Stimulated activated CD8-positive, alpha-beta memory T cell treated with anti-CD3 and anti-CD28 coated beads, Interleukin-7, amount 100 ng/mL, for 1 hour (primary cell): ENCODE measurements at places on chromosomes 1 and 21.

GRCh38 chr21:39314143-39315027 lies 953 bp upstream of the BRWD1 start:
- no peak for DNase-seq

DNA sequence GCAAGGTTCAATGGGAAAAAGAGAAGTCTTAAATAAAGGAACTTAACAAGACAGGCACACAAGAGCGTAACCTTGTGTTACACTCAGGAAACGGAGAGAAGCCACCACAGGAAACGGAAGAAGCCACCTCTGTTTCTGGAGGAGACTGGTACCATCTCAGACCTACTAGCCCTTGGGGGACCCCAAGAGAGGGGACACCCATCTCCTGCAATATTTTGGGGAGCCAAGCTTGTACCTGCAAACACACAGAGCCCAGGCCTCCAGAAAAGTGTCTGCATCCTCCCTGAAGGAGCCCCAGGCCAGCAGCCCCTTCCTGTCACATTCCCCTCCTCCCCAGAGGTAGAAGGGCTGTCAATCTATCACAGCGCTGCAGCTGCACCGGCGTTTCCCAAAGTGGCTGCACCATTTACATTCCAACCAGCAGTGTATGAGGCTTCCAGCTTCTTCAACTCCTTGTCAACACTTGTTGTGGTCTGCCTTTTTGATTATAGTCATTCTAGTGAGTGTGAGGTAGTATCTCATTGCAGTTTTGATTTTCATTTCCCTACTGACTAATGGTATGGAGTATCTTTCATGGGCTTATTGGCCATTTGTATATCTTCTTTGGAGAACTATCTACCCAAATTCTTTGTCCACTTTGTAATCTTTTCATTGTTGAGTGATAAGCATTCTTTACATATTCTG lies 23.0 kb upstream of the PADI1 start:
- no peak for DNase-seq

DNA sequence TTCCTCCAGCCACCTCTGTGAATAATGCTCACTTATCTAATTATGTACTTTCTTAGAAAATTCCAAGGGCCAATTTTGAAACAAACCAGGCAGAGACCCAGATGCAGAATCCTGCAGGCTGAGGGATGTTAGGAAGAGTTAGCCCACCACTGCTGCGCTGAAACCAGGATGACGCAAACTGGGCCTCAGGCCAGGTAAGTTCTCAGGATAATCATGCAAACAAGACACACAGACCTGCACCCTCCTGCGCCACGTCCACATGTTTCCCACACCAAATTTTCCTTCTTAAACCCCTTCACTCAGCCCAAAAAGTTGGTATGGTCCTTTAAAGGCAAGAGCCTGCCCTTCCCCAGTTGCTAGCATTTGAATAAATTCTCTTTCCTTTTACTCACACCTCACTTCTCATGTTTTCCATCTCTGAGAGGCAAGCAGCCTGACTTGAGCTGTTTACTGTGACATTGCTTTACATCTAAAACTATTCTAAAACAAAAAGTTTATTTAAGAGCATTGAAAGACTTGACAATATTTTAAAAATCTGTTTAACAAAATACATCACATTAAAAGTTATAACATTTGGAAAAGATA lies 887.1 kb downstream of the LRRIQ3 start:
- no peak for DNase-seq

GRCh38 chr21:26490771-26491170 lies 82.3 kb downstream of the CYYR1 start:
- DNase-seq: no peak

DNA sequence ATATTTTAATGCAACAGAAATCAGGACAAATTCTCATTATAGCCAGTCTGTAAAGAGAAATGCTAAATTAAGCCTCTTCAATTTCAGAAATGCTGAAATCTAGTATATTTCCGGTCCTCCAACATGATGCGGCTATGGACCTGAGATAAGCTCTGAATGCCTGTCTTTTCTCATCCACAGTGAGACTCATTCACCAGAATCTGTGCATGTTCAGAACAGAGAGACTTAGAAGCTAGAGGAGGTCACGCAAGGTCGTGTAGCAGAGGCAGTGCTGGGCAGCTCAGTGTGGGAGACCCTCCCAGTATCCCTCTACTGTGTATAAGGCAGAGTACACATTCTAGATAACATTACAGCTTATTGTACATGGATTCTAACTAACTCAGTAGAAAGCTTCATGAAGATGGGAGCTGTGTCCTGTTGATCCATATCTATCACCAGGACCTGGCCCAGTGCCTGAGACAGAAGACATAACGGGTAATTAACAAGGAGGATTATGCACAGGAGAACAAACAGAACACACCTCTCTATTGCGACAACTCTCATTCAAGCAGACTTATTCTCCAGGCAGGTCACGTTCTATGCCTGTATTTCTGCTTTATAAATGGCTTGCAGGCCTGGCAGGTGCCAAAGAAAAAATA lies 97.0 kb upstream of the COA6 start:
- no peak for DNase-seq

GRCh38 chr1:240652549-240652948 lies 40.6 kb upstream of the GREM2 start:
- DNase-seq: no peak

DNA sequence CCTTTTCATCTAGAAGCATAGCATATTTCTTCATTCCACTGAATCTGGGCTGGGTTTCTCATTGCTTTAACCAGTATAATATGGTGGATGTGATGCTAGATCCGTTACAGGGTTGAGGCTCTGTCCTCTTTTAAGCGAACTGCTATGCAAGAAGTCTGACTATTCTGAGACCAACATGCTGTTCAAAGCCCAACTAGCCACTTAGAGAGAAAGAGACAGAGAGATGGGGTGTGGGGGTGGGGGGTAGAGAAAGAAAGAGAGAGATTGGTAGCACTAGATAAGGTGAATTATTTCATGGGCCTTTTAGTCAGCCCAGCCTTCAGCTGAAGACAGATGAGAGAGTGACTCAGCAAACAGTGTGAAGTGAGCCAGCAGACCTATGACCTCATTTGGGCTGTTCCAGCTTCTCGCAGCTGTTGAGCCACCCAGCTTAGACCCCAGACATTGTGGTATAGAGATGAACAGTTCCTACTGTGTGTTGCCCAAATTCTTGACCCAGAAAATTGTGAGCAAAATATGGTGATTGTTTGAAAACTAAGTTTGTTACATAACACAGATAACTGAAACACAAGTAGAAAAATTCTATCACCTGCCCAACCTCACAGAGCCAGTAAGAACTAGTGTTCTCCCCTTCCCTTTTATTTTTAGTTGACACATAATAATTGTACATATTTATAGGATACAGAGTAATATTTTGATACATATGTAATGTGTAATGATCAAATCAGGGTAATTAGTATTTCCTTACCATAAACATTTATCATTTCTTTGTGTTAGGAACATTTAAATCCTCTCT lies 40.7 kb upstream of the PRKACB start:
- DNase-seq: no peak

DNA sequence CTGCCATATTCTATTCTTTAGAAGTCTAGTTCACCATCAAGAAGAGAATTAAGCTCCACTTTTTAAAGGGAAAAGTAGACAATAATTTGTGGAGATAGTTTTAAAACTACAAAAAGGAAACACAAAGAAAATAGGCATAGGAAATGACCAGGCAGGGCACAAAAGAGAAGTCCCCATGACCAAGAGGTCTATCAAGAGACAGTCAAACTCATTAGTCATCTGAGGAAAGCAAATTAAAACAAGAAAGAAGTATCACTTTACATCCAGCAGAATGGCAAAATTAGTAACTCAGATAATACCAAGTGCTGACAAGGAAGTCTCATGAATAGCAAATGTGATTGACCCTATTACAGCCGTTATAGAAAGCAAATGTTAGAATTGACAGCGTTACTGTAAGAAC lies 243.7 kb upstream of the SNX7 start:
- DNase-seq: no peak

GRCh38 chr1:6275826-6276782 lies 15.2 kb upstream of the GPR153 start:
- no peak for DNase-seq

DNA sequence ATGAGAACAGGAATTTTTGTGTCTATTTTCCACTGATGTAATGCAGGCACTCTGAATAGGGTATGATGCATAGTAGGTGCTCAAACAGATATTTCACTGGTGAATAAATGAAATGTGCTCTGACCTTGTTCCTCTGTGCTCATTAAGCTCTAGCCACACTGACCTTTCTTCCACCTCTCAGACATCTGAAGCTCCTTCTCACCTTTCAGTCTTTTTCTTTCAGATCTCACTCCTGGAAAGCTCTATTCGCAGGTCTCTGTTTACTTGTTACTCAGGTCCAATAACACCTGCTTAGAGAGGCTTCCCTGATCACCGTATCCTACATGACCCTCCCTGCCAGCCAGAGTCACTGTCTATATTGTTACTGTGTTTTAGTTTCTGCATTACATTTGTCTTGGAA lies 59.2 kb upstream of the IVNS1ABP start:
- no peak for DNase-seq

GRCh38 chr1:150365941-150366340 lies 2.0 kb downstream of the RPRD2 start:
- no peak for DNase-seq

GRCh38 chr1:112636597-112637253 lies 17.1 kb downstream of the CAPZA1 start:
- DNase-seq: no peak

GRCh38 chr1:158251163-158251562 lies 3.1 kb upstream of the CD1A start:
- no peak for DNase-seq

DNA sequence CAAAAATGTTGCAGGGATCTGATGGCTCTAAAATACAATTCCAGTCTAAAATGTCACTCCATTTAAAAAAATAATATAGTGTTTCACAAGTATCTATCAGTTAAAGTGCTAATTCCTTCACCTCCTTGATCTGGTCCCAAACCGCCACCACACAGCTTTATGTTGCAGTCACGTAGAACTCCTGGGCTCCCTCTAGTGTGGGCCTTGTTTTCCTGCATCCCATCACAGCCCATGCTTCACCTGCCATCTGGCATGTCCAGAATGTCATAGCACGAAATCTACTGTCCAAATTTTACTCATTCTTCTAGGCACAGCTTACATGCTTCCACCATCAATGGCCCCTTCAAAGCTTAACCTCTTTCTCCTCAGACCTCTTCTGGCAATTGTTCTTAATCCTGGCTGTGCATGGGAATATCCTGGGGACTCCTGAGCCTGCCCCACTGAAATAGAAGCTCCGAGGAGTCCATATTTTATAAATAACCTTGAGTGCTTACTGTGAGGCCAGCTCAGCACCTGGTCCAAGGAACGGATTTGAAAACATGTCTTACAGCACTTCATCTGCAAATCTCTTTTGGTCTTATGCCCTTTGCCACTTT lies 15.5 kb downstream of the FYB2 start:
- DNase-seq: no peak

DNA sequence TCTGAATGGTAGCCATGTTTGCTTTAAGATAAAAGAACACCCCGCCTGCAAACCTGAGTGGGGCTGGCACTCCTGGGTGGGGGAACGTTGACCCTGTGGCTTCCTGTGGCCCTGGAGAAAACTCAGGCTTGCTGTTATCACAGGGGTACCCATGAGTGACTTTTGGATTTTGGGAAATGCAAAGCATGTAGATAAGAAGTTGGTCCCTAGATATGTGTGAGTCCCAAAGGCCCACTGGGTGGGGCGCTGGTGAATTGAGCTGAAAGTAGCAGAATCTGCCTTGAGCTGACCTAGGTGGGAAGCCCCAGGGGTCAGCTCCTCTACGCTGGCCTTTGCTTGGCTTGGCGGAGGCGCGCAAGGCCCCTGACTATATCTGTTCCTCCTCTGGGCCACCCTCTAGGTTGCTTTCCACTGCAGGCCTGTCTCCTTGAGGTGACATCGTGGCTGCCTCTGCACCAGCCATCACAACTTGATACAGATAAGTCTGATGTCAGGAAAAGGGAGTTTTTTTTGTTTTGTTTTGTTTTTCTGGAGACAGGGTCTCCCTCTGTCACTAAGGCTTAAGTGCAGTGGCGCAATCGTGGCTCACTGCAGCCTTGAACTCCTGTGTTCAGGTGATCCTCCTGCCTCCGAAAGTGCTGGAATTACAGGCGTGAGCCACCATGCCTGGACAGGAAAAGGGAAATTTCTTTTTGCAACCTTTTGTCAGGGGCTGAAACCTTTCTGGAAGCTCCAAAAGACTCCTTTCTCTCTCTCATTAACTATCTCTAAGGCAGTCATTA lies 72.2 kb downstream of the AGPAT3 start:
- no peak for DNase-seq

- no peak for DNase-seq
These were observed 348.8 kb downstream of the KIF26B start for GRCh38 chr1:245503548-245503947.

DNA sequence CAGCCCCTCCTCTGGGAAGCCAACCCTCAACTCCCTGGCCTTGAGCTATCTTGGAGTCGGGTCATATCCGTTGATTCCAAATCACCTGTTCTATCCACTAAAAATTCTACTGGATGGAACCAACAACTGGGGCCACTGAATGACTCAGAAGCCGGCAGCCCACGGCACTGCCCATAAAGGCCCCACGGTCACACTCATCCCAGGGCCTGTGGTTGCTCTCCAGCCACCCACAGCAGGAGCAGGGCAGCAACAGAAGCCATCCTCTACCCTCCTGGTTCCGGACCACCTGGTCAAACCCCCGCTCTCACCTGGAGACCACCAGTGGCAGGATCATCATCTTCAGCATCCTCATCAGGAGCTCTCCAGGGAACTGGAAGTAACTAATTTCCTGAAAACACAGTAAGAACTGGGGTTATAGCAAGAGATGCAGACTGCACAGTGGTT lies 8.4 kb downstream of the SLC1A7 start:
- DNase-seq: no peak

GRCh38 chr21:33901412-33902288 lies 14.0 kb downstream of the ATP5PO start:
- DNase-seq: no peak

- DNase-seq: no peak
These were observed 10.6 kb upstream of the SYT14 start for GRCh38 chr1:209927466-209927865.

GRCh38 chr1:231612393-231613089 lies 14.0 kb upstream of the DISC1 start:
- no peak for DNase-seq
